ENCODE measurements at places on chromosomes 12 and 14.

DNA sequence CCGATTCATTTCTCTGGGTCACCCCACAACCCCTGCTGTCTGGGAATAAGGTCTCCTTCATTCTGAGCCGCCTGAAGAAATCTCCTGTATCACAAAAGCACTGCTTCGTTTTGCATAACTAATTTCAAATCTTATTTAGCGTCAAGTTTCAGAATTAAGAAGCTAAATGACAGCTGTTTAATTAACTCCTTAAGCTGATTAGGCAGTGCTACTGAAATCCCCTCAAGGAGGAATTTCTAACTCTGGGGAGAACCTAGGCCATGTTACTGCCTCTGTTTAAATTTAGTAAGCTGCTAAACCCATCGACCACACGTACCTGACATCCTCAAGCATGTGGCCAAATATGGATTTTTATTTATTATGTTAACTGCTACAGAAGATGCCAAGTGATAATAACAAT, 373.6 kb downstream of the GLT1D1 start:
- no peak for DNase-seq

- no peak for DNase-seq
These were observed 125.8 kb downstream of the KTN1 start for GRCh38 chr14:55705651-55706364.

DNA sequence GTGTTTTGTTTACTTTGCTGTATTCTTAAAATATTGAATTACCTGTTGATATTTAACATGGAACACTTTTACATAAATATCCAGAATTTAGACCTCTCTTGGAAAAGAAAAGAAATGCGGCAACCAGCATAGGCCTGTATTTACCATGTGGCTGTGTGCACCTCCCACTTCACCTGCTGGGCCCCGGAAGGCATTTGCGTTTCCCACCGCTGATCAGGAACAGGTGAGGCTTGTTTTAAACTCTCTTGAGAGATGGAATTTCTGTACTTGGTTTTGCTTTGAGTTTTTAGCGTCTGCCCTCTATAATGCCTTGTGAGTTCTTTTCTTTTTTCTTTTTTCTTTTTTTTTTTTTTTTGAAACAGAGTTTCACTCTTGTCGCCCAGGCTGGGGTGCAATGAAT, 124.2 kb downstream of the GLT1D1 start:
- no peak for DNase-seq

DNA sequence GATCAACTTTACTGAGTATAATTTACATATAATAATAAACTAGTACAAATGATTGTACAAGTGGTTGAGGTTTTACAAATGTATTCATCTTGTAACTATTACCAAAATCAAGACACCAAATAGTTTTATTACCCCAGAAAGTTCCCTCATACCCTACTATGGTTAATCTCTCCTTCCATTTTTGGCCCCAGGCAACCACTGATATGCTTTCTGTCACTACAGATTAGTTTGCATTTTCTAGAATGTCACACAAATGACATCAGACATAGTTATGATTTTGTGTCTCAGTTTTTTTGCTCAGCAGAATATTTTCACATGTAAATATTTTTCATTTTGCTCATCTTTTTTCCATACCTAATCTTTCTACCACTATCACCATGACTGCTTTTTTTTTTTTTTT, 49.1 kb downstream of the TMX1 start:
- no peak for DNase-seq

GRCh38 chr14:49506650-49507049, 79.5 kb downstream of the RPS29 start:
- no peak for DNase-seq

Measured in nephron progenitor cell (in vitro differentiated cells).